ENCODE measurements at places on chromosomes 5 and 9.

GRCh38 chr9:137429974-137430722, 7.0 kb downstream of the NOXA1 start:
- DNase-seq, result no peak

- DNase-seq, result no peak
Measured at GRCh38 chr9:78289474-78289873, 7.5 kb upstream of the PSAT1 start.

GRCh38 chr5:151100681-151101080, 19.8 kb upstream of the TNIP1 start:
- DNase-seq, result no peak

DNA sequence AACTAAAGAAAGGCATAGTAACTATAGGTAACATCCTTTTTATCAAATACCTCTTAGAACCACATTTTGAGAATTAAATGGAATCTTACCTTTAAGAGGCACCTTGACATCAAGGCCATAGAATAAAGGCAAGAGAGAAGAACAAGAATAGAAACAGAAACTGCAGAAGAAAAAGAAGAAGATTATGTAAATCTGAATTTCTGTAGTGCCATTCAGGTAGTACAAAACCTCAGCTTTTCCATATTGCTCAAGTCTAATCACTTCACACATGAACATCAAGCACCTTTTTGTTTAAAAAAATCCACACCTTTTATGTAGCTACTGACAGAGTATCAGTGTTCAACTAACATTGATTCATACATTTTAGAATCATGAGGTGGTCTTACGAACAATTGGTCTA, 91.8 kb upstream of the DPYSL3 start:
- DNase-seq, result no peak

- no peak for DNase-seq
Measured at GRCh38 chr9:112332674-112332976, 794 bp downstream of the PTBP3 start.

- DNase-seq, result no peak
Measured at GRCh38 chr5:150565868-150566267, 57.9 kb downstream of the NDST1 start.

- DNase-seq, result no peak
Measured at GRCh38 chr5:14193496-14193895, 50.4 kb downstream of the TRIO start.

All from stimulated activated CD8-positive, alpha-beta memory T cell treated with anti-CD3 and anti-CD28 coated beads, Interleukin-4, amount 100 ng/mL, for 1 hour (primary cell).